ENCODE measurements at places on chromosomes 5 and 9. TPM values are rescaled to one million over a fixed set of nuclear protein-coding genes. Genes with fewer than 3 reads are reported as not detected.

DNA sequence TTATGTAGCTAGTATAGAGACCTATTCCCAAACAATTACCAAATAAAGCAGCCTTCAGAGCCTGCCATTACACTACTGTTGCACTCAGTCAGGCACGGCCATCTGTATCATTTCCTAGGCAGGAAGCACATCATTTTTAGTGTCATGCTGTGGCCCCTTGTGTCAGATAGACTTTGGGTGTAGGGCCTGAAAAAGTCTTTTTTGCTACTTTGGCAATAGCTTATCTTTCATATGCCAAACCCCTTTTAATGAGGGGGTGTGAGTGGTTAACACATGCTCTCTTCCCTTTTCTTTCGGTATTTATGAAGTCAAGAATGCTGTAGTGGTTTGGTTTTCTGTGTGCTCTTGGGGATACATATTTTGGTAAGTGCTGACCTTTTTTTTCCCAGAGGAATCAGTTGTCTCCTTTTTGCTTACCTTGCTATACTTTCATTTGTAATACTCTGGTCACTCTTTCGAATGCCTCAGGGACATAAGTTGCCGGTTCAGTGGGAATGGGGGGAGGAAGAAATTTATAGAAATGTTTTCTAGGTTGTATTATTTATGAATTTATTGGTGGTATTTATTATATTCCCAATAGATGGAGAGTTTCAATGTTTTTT, 209.8 kb downstream of the CSNK1G3 start:
- DNase-seq, result no peak

The IGFBPL1 gene
- 0.28 TPM for polyA plus RNA-seq

DNA sequence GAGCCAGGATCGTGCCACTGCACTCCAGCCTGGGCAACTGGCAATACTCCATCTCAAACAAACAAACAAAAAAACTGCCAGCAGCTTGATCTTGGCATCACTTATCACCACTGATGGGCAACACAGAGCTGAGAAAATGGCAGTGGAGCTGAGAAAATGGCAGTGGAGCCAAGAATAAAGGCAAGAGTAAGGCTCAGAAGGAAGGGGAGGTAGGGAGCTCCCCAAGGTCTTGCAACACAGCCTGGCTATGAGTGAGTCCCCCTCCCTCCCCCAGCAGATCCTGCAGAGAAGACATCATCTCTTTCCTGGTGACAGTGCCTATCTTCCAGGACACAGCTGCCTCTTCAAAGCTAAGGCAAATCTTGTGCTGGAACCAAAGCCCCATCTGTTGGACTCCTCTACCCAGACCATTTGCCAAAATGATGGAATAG, 70.3 kb downstream of the UGCG start:
- no peak for DNase-seq

The FOXD4L5 gene
- polyA plus RNA-seq, result not detected

The HEMGN gene
- polyA plus RNA-seq, result not detected

DNA sequence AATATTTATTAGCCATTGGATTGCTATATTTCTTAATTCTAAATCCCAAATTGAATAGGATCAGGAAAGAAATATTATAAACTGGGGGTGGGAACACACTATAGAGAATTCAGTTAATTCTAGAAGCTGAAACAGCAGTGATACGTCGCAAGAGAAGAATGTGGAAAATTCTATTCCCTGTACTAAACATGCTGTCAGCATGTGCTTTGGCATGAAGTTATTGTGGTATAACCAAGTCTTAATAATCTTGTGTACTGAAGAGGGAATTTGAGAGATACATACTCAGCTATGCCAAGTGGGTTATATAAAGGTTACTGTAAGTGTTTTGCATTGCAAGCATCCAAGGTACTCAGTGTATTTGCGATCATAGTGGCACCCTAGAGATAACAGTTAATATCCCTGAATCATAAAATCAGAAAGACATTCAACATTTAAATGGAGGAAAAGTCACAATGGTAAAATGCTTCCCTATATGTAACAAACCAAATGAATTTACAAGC, 1492.9 kb upstream of the C9orf72 start:
- no peak for DNase-seq

DNA sequence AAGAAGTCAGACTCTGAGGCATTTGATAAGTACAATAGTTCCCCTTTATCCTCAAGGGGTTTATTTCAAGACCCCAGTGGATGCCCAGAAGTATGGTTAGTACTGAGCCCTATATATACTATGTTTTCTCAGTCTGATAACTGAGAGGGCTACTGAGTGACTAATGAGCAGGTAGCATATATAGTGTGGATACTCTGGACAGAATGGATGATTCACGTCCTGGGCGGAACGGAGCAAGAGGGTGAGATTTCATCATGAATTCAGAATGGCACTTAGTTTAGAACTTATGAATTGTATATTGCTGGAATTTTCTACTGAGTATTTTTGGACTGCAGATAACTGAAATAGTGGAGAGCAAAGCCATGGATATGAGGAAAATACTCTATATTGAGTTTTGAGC, 457.6 kb downstream of the PLK2 start:
- no peak for DNase-seq

DNA sequence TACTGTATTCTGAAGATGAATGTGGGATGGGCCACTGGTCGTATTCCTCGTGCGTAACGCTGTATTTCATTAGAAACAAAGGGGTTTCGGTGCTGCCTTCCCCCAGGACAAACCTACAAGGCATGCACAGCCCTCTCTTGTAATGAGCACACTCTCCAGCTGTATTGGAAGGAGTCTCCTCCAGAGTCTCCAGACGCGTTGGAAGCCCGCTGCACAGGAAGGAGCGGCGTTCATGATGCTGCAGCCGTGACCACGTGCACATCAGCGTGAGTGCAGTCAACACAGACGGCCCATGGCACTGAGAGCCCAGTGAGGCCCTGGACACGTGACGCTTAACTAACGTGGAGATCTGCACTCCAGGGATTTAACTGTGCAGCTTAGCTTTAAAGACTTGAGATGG, 209.0 kb upstream of the IRX1 start:
- no peak for DNase-seq

The PCDHGB4 gene
- polyA plus RNA-seq, result 2.1 TPM

DNA sequence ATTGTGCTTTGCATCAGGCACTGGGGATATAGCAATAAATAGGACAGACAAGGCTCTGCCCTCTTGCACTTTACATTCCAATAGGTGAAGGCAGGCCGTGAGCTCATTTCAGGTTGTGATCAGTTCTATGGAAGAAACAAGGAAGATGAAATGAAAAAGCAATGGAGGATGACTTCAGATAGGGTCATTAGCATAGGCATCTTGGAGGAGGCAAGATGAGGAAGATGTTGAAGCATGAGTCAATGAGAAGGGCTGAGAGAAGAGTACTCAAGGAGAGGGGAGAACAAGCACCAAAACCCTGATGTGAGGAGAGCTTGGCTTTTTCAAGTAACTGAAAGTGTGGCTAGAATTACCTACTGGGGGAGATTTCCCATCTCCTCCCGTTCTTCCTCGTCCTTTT, 5.0 kb upstream of the SPARC start:
- no peak for DNase-seq

DNA sequence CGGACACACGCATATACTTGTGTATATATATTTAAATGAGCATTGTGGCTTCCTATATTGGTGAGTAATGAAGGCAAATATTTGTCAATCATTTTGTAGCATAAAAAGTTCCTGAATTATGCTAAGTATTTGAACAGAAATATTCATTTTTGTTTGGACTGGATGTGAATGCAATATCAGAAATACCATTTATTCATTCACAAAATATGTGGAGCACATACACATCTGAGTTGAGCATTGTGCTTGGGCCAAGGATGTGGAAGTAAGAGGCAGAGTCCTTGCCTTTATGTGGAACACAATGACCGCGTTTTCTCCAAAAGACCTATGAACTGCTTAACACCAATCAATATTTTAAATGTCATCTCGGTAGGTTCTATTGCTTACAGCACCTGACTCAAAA, 1086.5 kb downstream of the NR2F1-AS1 start:
- no peak for DNase-seq

The GDF9 gene
- polyA plus RNA-seq, result 0.93 TPM

GRCh38 chr9:134781591-134782302, 98.9 kb upstream of the FCN2 start:
- DNase-seq, result no peak

The ZDHHC11 gene
- polyA plus RNA-seq, result 1.1 TPM

GRCh38 chr9:130297371-130297770, 31.8 kb downstream of the HMCN2 start:
- DNase-seq, result no peak
